Suprapubic skin (tissue), 4 donors: ENCODE measurements at places on chromosomes 6 and 20. TPM values are rescaled to one million over a fixed set of nuclear protein-coding genes. Genes with fewer than 3 reads are reported as not detected.

- no peaks in the 10 kb centered on the region for H3K27me3 ChIP-seq
- DNase-seq, result no peak
- no peak overlapping the region for H3K4me3 ChIP-seq
These were observed 69.8 kb downstream of the CDC40 start for GRCh38 chr6:110250058-110250457.

DNA sequence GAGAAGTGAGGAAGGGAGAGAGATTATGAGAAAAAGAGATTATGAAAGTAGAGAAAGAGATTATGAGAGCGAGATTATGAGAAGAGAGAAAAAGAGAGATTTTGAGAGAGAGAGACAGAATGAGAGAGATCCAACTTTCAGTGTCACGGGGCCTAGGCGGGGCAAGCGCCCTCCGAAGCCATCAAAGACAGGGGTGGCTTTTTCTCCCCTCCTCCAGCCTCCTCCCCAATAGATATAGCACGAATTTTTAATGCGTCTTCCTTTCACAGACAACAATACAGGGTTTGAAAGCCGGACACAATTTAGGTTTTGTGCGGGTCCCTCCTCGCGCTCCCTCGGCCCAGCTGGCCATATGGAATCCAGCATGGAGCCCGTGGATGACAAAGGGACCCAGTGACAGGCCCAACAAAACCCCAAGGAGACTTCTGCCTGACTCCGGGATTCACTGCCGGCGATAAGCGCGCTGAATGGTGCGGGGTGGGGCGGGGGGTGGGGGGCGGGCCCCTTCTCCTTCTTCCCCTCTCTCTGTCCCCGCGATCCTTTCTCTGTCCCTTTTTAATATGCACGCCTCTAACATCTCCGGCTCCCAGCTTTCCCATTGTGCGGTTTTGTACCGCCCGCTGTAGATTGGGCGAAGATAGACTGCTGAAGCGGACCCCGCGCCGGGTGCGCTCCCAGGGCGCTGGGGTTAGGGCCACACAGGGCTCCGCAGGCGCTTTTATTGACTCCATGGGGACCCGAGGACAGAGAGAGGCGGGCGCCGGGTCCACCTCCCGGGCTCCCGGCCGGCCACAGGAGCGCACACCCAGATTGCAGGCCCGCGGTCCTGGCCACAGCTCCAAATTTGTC, 5.4 kb downstream of the NKX2-2 start:
- DNase-seq, result no peak
- H3K4me3 ChIP-seq, result no peak overlapping the region
- H3K27me3 ChIP-seq, result peaks cover 95% of the 10 kb centered on the region
- H3K27ac ChIP-seq, result no peak overlapping the region
- H3K4me1 ChIP-seq, result peaks cover 63% of the 10 kb centered on the region

DNA sequence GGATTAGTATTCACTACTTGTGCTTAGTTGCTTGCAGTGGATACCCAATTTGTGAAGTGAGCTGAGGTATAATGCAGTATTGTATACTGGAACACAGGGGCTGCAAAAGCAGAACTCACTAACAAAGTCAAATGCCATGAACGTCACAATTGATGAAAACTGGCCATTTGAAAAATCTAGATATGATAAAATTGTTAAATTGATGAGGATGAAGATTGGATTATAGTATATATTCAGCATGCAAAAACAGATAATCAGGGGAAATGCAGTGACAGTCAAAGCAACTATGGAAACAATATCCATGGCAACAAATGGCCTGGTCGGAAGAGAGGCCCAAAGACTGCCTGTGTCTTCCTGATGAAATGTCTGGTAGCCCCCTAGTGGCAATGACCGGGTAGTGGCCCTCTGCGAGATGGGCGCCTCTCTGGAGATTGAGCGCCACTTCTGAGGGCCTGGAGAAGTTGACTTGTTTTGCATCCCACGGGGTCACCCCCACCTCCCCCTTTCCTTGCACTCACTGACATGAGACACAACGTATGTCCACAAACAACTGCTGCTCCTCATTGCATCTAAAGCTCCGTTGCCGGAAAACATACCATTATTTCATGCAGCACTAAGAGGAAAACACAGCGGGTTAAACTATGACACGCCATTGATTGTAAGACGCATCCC, 43.6 kb downstream of the C6orf15 start:
- DNase-seq, result peak; percentile 84
- H3K27me3 ChIP-seq, result no peaks in the 10 kb centered on the region
- no peak overlapping the region for H3K27ac ChIP-seq

DNA sequence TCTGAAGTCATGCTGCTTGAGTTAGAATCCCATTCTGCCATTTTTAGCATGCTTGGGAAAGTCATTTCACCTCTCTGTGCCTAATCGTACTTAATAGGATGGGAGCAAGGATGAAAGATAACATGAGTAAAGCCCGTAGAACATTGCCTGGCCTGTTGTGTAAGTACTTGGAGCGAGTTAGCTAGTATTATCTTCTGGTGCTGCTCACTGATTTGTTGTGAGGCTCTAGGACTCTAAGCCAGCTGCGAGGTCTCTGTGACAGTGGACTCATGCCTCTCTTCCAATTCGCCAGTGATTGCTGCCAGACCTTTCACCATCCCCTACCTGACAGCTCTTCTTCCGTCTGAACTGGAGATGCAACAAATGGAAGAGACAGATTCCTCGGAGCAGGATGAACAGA, 17.8 kb downstream of the TAF8 start:
- no peak for DNase-seq
- H3K4me1 ChIP-seq, result no peaks in the 10 kb centered on the region

GRCh38 chr20:36010825-36011224, 42.4 kb downstream of the CNBD2 start:
- no peaks in the 10 kb centered on the region for H3K27me3 ChIP-seq
- no peaks in the 10 kb centered on the region for H3K4me1 ChIP-seq
- H3K27ac ChIP-seq, result no peak overlapping the region
- peak; percentile 43 for DNase-seq
- no peak overlapping the region for H3K4me3 ChIP-seq

DNA sequence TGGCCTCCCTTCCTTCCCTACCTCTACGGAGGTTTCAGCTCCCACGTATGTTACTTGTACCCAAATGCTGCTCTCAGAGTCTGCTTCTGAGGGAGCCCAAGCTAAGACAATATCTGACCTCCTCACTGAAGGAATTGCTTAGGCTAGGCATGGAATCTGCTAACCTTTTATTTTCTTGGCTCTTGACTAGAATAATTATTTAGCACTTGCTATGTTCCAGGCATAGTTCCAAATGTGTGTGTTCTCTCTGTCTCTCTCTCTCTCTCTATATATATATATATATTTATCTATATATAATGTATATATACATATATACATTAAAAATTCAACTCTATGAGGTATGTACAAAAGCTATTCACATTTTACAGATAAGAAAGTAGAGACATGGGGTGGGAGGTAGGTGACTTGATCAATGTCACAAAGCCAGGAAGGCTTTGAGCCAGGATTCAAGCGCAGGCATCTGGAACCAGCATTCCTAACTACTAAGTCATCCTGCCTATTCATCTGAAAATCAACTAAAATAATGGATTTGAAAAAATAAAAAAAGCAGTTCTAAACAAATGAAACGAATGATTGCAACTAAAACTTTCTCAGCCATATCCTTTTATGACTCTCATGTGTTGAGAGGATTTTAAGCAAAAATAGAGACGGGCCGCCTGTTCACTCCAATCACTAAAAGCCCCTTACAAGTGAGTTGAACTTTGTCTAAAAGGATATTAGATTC, 189.7 kb upstream of the JAG1 start:
- H3K27ac ChIP-seq, result peak overlapping the region; percentile 80
- DNase-seq, result no peak
- H3K27me3 ChIP-seq, result no peaks in the 10 kb centered on the region
- peaks cover 29% of the 10 kb centered on the region for H3K4me1 ChIP-seq
- H3K4me3 ChIP-seq, result no peak overlapping the region

GRCh38 chr20:19284400-19285178, 72.1 kb downstream of the SLC24A3 start:
- no peak for DNase-seq
- H3K36me3 ChIP-seq, result no peaks in the 10 kb centered on the region
- H3K27ac ChIP-seq, result no peak overlapping the region
- no peaks in the 10 kb centered on the region for H3K27me3 ChIP-seq
- peaks cover 6% of the 10 kb centered on the region for H3K4me1 ChIP-seq

DNA sequence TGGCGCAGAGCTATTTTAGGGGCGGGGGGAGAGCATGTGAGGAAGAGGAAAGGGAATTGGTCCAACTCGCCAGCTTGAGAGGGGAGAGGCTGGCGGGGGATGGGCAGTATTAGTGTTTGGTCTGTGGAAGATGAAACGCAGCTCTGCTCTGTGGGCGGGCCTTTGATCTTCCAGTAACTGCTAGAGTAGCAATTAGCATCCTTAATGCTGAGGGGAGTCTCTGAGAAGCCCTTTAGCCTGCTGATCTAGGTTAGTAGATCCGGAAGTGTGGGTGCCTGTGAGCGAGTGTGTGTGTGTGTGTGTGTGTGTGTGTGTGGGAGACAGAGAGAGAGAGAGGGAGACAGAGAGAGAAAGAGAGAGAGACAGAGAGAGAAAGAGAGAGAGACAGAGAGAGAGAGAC, 117.2 kb upstream of the BACH2 start:
- H3K4me1 ChIP-seq, result peaks cover 11% of the 10 kb centered on the region
- H3K27me3 ChIP-seq, result no peaks in the 10 kb centered on the region
- no peak for DNase-seq
- no peaks in the 10 kb centered on the region for H3K36me3 ChIP-seq

- H3K27me3 ChIP-seq, result no peaks in the 10 kb centered on the region
- H3K27ac ChIP-seq, result peak overlapping the region; percentile 86
- peak overlapping the region; percentile 26 for H3K4me3 ChIP-seq
- peaks cover 31% of the 10 kb centered on the region for H3K36me3 ChIP-seq
- H3K4me1 ChIP-seq, result peaks cover 28% of the 10 kb centered on the region
These were observed 61.7 kb downstream of the PYGB start for GRCh38 chr20:25309395-25310267.

DNA sequence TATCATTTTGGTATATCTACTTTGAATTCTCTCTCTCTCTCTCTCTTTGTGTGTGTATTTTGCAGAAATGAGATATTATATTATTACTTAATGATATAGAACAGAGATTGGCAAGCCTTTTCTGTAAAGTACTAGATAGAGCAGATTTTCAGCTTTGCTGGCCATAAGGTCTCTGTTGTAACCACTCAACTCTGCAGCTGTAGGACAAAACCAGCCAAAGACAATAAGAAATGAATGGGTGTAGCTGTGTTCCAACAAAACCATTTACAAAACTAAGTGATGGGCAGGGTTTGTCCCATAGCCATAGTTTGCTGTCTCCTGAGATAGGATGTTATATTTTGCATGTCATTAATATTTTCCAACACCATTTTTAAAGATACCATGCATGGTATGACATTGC, 91.2 kb upstream of the TSHZ2 start:
- H3K36me3 ChIP-seq, result no peaks in the 10 kb centered on the region
- DNase-seq, result no peak
- H3K4me1 ChIP-seq, result no peaks in the 10 kb centered on the region
- H3K27me3 ChIP-seq, result no peaks in the 10 kb centered on the region

DNA sequence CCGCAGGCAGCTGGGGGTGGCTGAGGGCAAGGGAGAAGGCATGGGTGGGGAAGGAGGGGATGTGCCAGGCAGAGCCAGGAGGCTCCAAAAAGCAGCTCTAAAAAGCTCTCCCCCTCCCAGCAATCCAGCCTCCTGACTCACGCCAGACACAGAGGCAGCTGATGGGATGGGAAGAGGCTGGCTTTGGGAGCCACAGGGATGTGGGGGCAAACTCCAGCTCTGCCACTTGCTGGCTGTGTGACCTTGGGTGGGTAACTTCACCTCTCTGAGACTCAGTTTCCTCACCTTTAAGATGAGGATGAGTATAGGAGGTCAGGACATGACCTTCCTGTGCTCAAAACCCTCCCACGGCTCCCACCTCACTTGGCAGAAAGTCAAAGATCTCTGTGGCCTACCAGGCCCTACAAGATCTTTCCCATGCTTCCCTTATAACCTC, 148.9 kb downstream of the CEBPB start:
- peaks cover 34% of the 10 kb centered on the region for H3K4me1 ChIP-seq
- no peaks in the 10 kb centered on the region for H3K27me3 ChIP-seq
- no peaks in the 10 kb centered on the region for H3K36me3 ChIP-seq
- DNase-seq, result no peak
- peak overlapping the region; percentile 82 for H3K27ac ChIP-seq

GRCh38 chr6:16762268-16762549, 949 bp upstream of the ATXN1 start:
- peak overlapping the region; percentile 76 for H3K4me3 ChIP-seq
- peak overlapping the region; percentile 100 for H3K27ac ChIP-seq
- no peaks in the 10 kb centered on the region for H3K36me3 ChIP-seq
- no peaks in the 10 kb centered on the region for H3K27me3 ChIP-seq
- DNase-seq, result no peak

DNA sequence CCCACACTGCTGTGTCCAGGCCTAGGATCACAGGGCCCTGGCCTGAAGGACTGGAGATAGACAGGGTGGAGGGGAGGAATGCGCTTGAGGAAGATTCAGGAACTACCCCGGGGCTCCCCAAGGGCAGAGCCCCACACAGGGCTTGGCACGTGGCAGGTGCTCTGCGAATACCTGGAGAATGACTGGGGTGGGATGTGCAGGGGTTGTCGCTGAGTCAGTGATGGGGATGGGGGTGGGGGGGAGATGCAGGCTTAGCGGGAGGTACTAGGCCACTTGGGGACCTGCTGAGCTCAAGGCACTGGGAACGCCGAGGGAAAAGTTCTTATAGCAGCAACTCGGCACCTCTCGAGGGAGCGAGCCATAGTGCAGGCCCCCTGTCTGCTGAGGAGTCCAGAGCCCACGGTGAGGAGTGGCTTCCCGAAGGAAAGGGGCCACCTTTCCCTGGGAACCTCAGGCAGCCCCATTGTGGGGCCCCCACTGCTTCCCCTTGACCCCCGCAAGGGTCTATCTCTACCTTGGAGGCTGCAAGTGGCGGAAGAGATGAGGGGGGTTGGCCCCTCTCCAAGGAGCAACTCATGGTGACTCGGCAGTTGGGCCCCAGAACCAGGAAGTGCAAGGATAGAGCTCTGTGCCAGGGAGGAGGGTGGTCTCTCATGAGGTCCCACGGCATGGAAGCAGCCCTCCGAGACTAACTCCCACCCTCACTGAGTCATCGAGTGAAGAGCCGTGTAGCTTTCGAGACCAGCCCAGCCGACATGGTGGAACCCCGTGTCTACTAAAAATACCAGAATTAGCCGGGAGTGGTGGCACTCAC, 33.1 kb downstream of the SRC start:
- H3K27me3 ChIP-seq, result no peaks in the 10 kb centered on the region
- H3K36me3 ChIP-seq, result no peaks in the 10 kb centered on the region

GRCh38 chr6:75893058-75893775, 144.2 kb downstream of the MYO6 start:
- peaks cover 26% of the 10 kb centered on the region for H3K36me3 ChIP-seq
- no peak overlapping the region for H3K4me3 ChIP-seq
- H3K4me1 ChIP-seq, result no peaks in the 10 kb centered on the region
- H3K27ac ChIP-seq, result no peak overlapping the region
- DNase-seq, result no peak

GRCh38 chr6:160949531-160949930, 42.0 kb upstream of the MAP3K4 start:
- no peak overlapping the region for H3K4me3 ChIP-seq
- H3K27ac ChIP-seq, result peak overlapping the region; percentile 53
- peaks cover 18% of the 10 kb centered on the region for H3K4me1 ChIP-seq

GRCh38 chr6:8434727-8435092, 635 bp downstream of the SLC35B3 start:
- DNase-seq, result no peak
- H3K27me3 ChIP-seq, result no peaks in the 10 kb centered on the region
- H3K27ac ChIP-seq, result peak overlapping the region; percentile 96
- no peaks in the 10 kb centered on the region for H3K36me3 ChIP-seq

Gene SLC22A16
- total RNA-seq, result not detected

Gene RSPH9
- 0.57 TPM for total RNA-seq

Gene TCF21
- not detected for total RNA-seq

Gene NMBR
- total RNA-seq, result not detected

Gene FAM162B
- 1.4 TPM for total RNA-seq

Gene SASH1
- 139 TPM for total RNA-seq

Gene MOG
- not detected for total RNA-seq

Gene TFAP2C
- total RNA-seq, result 79.0 TPM
